ENCODE measurements at places on chromosomes 6 and 20.

- no peak for DNase-seq
Observed at GRCh38 chr6:167499161-167499660, 174.3 kb downstream of the TTLL2 start.

- no peak for DNase-seq
Observed at GRCh38 chr6:30345852-30346251, 896 bp downstream of the RPP21 start.

GRCh38 chr20:36645998-36646397 is at the start of gene SLA2:
Gene SLA2 (minus strand): TSS chr20:36646196. CDS start chr20:36641335, 4,861 bp downstream.
- no peak for DNase-seq

DNA sequence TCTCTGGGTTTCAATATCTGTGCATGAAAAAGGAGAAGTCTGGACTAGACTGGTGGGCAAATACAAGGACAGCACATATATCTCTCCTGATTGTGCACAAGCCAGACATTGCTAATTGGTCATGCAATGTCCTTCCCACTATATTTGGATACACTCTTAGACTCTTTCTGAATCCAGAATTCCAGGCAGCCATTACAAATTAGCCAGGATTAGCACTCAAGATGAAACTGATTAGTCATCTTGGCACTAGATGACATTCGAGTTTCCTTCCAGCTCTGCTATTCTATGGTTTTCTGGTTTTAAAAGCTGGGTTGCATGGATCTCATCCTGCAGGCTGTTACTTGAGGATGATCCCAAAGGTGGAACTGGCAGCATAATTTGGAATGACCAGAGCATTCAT is 73.2 kb downstream of the SCP2D1 start:
- no peak for DNase-seq

- no peak for DNase-seq
Observed at GRCh38 chr20:46774236-46774635, 64.8 kb downstream of the SLC2A10 start.

GRCh38 chr6:43119482-43119881 is 43.4 kb downstream of the PTK7 start:
- no peak for DNase-seq

GRCh38 chr6:126118936-126119335 is 132.6 kb downstream of the TRMT11 start:
- DNase-seq: no peak

- DNase-seq: no peak
Observed at GRCh38 chr6:34979994-34980393, 90.9 kb downstream of the ANKS1A start.

Data from D721Med (cell line).